ENCODE measurements at places on chromosomes 3 and 15.
A peak's percentile ranks its signal among the peaks of the same experiment; 100 is the strongest.

DNA sequence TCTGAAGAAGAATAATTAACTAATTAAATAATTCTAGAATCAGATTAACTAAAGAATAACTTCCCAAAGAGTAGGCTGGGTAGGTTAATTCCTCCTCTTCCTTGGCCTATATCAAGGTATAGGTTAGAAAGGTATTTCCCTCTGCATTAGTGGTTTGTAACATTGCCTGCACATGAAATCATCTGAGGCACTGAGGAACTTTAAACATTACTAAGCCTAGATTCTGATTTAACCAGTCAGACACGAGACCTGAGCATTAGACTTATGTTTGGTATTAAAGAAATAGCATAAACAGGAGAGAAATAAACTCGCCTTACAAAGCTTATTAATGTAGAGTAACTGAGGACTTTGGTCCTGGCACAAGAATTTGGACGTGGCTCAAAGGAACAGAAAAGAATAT lies 84.2 kb downstream of the FGF7 start:
- DNase-seq = no peak

DNA sequence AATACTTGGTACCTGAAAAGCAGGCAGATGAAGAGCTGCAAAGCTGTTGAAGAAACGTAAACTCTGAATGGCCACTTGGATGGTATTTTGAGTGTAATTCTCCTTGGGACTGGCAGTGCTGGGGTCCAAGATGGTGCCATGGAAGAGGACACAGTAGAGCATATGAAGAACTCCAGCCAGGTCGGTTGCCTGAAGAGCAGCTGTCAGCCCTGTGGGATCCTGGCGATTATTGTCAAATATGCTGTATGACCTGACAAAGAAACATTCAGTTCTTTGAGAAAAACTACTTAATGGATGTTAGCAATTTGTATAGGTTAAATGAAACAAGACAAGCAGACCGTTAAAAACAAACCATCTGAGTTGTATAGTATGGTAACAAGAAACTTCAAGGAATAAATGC lies 44.8 kb downstream of the ISL2 start:
- no peak for DNase-seq

DNA sequence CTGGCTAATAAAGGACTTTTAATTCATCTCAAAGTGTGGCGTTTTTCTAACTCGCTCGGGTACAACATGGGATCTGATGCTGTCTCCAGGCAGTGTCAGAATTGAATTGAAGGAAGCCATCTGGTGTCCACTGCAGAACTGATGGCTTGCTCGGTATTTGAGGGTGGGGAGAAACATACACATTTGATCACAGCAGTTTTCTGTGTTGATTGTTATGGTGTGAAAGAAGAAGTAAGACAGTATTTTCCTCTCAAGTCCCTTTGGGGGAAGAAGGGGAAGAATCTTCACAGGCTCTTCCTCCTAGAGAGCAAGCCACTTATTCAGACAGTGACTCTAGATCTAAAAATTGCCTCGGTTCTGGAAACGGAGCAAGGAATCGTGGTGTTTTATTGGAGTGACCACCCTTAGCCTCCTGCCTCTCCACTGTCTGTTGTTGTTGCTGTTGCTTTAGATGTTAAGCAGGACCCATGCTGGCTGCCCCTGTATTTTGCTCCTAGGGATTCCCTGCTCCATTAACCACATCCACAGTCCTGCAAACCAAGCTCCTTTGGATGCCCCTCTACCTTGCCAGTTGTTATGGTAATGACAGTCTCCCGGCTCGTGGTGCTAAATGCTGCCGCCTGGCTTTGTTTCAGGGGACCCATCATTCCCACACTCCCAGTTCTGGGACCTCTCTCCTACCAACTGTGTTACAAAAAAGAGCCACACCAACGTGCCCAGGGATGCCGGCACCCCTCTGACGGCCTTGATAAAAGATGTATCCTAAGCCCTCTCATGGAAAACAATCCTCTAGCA lies 15.3 kb upstream of the MCCC1 start:
- no peak for DNase-seq

DNA sequence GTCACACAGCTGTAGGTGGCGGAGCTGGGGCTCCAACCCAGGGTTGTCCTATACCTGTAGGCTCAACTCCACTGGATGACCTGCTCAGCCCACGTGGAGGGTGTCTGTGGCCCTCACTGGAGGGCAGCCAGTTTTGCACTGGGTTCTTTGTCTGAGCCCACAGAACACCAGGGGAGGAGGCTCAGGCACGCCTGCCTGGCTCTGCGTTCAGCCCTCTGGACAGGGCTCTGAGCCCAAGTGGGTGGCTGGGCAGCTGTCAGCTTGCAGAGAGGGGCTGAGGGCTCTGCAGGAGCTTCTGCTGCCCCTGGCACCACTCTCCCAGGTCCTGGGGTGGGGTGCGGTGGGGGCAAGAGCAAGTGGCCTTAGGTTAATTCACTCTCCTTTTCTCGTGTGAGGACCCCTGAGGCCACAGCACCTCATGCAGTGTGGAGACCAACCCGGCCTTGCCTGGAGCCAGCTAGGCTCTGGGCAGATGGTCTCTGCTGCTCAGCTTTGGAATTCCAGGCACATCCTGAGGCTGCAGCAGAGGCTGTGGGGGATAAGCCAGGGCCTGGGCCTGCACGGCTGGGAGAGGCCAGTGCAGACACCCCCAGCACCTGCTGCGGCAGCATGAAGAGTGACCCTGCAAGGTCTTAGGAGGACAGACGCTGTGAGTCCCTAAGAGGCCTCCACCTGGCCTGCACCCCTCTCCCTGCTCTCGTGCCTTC lies 23.5 kb downstream of the DUSP7 start:
- no peak for DNase-seq

DNA sequence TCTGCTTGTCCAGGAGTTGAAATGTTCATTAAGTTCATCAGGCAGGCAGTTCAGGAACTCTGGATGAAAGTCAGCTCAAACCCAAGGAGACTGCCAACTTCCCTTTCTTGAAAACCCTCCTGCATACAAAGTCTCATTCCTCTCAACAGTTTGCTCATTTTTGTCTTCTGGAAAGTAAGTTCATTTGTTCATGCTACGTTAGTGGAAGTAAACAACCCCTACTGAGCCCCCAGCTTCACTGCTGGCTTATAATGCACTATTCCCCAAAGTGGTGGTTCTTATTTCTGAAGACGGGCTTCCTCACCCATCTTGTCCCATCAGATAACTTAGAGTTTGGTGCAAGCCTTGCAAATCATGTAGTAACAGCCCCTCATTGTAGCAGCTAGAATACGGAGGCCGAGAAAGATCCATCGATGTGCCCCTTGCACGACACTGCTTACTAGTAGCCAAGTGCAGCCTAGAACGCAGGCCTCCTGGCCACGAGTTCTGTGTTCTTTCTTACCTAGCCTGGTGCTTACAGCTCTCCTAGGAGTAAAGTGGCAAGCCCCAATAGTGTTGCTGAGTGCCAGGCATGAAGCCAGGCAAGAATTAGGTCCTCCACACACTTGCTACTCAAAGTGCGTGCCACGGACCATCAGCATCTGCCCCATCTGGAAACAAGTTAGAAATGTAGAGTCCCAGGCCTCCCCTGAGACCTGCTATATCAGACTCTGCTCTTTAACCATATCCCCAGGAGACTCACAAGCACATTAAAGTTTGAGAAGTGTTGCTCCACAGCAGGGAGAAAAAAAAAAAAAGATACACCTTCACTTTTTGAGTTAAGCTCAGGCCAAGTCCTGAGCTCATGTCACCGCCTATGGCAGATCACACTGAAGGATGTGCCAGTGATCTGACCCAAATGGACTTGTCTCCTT lies 82.5 kb downstream of the RFTN1 start:
- no peak for DNase-seq

GRCh38 chr3:196968233-196969133 lies at the start of gene PIGZ:
PIGZ (minus strand) TSS chr3:196968833; CDS start chr3:196952031, 16,802 bp downstream.
- DNase-seq = peak; percentile 10

GRCh38 chr15:41205315-41205714 lies 25.2 kb downstream of the EXD1 start:
- DNase-seq = no peak

DNA sequence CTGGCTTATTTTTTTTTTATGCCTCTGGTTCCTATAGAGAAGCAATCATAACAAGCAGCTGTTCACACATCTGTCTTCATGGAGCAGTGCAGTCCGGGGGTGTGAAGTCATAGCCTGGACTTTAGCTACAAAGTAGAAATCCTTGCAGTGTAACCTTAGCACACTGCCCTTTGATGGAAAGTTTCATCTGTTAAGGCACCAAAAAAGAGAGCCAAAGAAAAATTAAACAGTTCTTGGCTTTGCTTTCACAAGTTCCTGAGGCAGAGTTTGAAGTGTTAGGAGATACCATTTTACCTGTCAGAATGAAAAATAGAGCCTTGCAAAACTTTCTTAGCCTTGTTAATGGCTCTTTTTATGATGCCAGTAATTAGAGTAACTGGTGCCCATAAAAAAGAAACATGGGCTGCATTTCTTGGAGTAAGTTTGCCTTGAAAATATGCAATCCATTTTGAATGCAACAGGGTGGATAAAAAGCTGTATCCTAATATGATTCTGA lies 84.1 kb downstream of the PIK3R4 start:
- no peak for DNase-seq

DNA sequence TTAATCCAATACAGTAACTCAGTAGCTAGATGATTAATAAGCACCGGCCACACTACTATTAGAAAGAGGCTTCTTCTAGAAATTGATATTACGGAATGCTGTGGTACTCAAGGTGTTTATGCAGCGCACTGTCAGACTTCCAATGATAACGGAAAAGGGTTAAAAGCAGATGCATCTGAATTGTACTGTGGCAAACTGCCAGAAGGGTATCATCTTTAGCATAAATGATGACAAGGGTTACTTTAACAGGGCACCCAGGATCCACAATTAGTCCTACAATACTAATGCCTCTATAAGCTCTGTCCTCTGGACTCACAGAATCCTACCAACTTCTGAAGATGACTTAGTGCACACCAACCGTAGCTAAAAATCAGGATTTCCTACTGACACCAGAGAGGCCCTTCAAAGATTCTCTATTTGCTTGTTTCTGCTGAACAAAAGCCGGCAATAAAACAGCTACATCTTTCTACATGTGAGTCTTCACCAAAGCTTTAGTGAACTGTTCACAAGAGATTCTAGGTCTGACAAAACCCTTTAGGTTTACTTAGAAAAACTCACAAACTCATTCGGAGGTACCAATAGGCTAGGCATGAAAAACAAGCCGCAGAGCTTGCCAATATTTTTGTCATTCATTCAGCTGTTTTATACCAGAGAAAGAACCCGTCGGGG lies 7.1 kb downstream of the SATB1 start:
- no peak for DNase-seq

DNA sequence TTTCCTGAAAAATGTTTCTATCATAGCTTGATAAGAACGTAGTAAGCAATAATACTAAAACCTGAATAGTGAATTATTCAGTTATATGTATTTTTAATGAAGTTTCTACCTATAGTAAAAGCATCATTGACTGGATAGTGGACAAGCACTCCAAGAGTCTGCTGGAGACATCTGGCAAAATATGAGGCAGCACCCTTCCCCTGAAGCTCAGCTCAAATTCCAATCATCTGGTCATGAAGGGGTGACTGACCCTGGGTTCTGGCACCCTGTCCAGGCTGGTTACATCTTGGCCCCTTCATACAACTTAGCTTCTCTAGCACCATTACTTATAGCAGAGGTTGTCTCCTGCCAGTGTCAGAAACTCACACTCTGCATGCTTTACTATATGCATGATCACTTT lies 455.4 kb downstream of the RAP2B start:
- no peak for DNase-seq

DNA sequence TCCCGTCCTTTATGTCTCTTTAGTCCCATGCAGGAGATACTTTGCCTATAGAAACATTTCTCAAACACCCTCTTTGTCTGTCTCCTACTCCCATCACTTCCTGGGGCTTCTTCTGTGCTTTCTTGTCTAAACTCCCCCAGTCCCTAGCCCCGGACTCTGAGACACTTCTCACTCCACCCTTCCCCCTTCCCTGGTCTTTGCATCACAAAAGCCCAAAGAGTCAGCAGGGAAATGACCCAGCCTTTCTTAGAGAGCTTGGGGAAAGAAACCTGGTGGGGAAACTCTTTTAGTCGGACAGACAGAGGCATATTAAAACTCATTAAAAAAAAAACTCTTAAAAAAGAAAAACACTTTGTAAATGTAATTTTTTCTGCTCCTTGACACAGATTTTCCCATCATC lies 211.2 kb downstream of the TJP1 start:
- DNase-seq = no peak

DNA sequence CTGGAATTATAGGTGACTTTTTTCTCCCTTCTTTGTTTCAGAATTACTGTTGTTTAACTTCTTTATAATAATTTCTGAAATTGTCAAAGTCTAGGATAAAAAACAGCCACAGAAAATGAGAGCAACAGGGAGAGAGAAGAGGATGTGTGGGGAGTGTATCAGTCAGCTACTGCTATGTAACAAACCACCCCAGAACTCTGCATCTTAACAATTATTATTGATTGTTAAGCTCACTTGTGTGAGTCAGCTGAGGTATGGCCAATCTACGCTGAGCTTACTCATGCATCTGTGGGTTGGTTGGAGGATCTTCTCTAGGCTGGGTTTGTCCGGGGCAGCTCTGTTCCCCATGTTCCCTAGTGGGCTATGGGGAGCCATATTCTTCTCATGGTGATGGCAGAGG lies 43.7 kb upstream of the CDV3 start:
- DNase-seq = no peak

GRCh38 chr3:127325629-127325961 lies 37.7 kb upstream of the PRR20G start:
- no peak for DNase-seq

- no peak for DNase-seq
Measured at GRCh38 chr15:40785814-40786213, 16.0 kb downstream of the C15orf62 start.

GRCh38 chr3:11150256-11150655 lies 4.0 kb upstream of the HRH1 start:
- DNase-seq = no peak

- DNase-seq = no peak
Measured at GRCh38 chr3:191154827-191155226, 44.2 kb upstream of the OSTN start.

GRCh38 chr3:181844211-181844610 lies 132.5 kb downstream of the SOX2 start:
- DNase-seq = no peak

- DNase-seq = no peak
Measured at GRCh38 chr3:62798000-62798399, 77.2 kb downstream of the CADPS start.

All from AG09319 (cell line).